Activated CD8-positive, alpha-beta memory T cell treated with anti-CD3 and anti-CD28 coated beads for 4 hours (primary cell): ENCODE measurements at places on chromosomes 3 and 15.

DNA sequence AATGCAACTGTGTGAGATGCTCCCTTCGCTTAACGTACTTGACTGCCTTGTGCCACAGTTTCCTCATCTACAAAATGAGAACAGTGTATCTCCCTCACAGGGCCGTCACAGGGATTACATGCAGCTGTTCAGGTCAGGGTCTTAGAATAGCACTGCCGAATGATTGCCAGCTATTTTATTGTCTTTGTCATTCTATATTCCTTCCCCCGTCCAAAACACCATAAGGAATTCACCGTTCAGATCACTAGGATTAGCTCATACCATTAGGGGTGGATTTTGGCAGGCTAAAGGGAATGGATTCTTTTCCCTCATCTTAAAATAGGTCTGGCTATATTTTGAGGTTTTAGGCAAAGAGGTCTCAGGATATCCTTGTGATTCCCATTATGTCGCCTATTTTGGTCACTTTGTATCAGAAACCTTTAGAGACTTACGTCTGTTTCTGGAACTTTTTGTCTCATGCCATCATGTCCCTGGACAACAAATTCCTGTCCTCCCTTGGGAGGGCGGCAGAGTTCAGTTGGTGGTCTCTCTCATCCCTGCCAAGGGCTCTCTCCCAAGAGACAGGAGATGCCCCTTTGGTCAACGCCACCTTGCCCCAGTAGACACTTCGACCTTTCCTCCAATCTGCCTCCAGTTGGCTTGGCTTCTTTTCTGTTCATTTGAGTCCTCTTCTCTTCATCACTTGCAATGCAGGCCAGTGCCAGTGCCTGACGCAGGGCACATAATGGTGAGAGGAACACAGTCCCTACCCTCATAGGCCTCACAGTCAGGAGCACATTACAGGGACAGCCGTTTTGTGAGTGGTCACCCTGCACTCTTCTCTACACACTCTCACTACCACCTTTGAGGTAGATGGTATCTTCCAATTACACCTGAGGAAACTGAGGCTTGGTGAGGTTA, 171.6 kb upstream of the BHLHE40 start:
- no peak for DNase-seq

DNA sequence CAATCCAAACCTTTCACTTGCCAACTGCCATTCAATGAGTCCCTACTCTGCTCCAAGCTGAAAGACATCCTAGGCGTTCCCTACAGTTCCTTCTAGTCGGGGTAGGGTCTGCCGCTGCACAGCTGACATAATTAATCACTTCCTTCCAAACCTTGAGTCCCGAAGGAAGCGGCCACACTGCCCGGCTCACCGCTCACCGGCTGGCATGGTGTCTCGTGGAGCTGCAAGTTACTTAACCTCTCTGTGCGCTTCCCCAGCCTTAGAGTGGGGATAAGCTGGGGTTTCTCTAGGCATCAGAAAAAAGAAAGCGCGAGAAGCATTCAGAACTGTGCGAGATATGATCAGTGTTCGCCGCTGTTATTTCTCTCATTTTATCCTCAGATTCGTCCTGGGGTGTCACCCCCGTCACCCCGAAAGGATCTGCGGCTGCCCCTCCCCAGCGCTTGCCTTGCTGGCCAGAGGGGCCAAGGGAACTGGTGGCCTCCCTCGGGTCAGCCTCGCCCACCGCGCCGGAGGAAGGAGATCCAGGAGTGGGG, 748 bp downstream of the MRPS25 start:
- no peak for DNase-seq

- DNase-seq = no peak
Observed at GRCh38 chr3:59052803-59053411, 3.1 kb upstream of the CFAP20DC start.

- DNase-seq = no peak
Observed at GRCh38 chr15:63244399-63244798, 33.0 kb upstream of the APH1B start.

- DNase-seq = no peak
Observed at GRCh38 chr3:155007729-155008128, 72.4 kb upstream of the MME start.

- DNase-seq = no peak
Observed at GRCh38 chr3:16606398-16606797, 1.2 kb upstream of the DAZL start.

DNA sequence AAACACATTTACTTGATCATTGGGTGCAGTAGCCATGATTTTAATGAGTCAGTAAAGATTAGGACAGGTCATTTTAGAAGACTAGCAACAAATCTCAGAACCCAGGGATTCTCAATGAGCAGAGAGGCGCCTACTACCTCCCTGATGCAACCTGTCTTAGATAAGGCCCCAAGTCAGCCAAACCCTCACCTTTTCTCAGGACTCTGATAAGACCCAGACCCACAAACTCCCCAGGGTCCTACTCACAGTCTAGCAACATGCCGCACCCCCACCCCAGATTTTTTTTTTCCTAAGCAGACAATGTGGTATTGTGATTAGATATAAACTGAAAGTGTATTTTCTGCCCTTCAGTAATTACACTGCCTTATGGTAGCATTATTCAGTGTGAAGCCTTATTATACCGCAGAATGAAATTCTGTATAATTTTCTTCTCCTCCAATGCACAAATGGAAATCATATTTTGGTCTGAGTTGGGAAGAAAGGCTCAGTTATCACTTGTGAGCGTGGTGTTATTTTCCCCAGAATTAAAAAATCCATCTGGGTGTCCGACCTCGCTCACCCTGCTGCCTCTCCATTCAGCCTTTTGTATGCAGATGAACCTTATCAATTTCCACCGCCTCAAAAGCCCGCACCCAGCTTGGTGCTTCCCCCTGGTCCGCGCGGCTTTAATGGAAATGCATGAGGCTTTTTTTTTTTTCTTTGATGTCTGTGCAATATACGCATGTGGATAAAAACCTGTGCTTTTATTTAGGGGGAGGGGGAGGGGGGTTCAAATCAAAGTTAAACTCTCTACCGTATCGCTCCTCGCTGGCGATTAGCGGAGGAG, 122.0 kb upstream of the SOX14 start:
- no peak for DNase-seq

- no peak for DNase-seq
Observed at GRCh38 chr3:129245141-129245540, 4.3 kb upstream of the COPG1 start.

DNA sequence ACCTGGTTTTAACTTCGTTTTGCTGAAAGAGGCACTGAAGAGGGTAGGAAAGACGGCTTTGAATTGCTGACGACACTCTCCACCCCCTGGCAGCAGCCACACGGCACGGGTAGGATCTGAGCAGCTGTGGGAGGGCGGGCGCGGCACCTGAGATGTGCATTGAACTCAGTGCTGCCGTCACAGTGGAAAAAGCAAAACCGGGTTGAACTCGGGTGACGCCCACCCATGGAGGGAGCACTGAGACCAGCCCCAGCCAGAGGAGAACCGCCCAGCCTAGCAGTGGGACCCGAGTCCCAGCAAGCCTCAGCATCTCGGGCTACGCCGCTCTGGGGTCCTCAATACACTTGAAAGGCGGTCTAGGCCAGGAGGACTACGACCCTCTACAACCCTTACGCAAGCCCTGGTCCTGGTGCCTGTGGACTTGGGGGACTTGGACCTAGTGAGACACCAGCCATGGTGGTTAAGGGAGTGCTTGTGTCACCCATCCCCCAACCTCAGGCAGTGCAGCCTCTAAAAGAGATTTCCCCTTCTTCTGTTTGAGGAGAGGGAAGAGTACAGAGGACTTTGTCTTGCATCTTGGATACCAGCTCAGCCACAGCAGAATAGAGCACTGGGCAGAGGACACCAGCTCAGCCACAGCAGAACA, 50.0 kb upstream of the RPL35A start:
- DNase-seq = no peak

DNA sequence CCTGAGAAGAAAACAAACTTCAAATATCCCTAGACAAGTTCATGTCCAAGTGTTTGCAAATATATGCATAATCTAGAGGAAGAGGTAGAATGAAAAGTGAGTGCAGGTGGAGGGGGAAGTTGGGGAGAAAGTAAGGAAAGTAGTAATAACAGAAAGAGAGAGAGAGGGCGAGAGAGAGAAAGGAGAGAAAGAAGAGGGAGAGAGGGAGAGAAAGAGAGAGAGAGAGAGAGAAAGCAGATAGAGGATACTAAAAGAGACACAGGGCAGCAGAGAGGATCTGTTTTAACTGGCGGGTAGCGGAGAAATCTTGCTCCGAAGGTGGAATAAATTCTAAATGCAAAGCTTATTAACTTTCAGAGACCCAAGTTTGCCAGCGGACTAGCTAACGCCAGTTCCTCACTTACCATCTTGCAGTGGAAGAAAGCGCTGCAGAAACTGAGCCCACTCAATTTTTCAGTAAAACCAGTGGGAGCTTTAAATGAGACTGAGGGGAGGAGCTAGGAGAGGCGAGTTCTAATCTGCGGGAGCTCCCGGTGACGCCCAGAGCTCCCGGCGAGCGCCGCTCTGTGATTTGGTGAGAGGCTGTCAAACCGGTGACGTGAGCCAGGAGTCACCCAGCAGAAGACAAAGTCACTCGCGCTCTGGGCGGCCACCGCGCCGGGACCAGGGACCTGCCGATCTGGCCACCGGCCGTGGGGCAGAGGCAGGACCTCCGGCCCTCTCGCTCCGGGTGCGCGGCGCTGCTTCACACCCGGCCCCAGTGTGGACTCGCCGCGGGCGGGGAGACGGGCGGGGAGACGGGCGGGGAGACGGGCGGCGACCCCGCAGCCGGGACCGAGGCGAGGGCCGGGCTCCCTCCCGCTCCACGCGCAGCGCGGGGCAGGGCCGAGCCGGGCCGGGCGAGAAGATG, at the start of gene GMNC:
TSS of gene GMNC (minus strand) at position 486 of the 910 bp plus-strand sequence. CDS start at position 407, 79 bp downstream.
- DNase-seq = no peak

DNA sequence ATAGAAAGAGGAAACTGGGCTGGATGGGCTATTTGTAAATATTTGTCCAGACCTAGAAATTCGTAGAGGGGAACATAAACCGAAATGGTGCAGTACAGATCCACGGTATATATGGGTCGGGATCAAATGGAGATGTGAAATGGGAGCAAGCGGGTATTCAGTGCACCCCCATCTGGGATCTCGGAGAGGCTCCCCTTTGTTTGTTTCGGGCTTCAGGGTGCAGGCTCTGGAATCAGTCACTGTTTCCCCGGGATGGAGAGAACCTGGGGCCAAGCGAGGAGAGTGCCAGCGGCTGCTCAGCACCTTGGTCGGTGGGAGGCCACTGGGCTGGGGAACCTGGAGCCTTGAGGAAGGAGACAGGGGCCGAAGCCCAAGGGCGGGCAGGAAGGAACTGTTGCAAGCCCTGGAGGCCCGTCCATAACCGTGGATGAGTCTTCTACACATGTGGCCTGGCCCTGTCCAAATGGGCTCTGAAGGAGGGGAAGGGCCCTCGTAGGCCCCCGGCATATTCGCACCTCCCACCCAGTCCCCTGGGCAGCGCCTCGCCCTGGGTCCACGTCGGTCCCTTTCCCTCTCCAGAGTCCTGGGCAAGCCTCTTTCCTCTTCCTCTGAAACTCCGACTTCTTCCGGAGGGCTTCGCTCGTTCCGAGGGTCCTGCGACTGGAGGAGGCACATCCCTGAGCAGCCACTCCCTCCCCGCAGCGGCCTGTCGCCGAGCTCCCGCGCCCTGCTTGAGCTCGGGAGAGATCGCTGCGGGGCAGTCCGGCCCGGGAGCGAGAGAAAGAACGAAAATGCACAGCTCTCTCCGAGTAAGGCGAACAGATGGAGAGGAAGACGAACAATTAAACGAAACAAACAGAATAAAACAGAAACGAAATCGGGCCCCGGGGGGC, 3.0 kb downstream of the ISL2 start:
- DNase-seq = no peak

- DNase-seq = no peak
Observed at GRCh38 chr3:16464511-16465148, 48.9 kb downstream of the RFTN1 start.

DNA sequence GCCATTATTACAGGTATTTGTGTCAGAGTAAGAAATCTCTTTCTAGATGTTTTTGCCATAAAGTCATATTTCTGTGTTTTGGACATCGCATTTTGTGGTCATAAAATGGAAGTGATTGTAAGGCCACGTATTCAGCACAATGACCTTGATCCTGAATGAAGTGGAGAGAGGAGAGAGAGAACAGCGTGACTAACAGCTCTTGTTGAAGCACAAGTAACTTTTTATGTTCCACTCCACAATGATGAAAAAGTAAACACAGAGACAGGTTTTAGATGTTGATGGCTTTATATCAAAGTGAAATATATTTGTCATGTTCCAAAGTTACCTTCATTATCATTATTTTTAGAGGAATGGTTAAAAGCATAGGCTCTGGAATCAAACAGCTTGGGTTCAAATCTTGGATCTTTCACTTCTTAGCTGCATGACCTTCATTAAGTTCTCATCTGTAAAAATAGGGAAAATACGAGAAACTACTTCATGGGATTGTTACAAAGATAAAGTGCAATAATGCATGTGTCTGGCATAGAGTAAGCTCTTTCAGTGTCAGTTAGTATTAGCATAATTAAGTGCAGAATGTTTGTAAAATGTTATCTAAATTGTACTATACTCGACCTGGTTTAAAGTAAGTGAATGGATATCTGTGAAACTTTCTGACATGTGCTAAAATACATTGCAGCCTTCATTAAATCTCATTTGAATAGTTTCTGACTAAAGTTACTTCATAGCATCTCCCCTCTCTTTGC, 341.5 kb upstream of the DNAJC19 start:
- DNase-seq = no peak

DNA sequence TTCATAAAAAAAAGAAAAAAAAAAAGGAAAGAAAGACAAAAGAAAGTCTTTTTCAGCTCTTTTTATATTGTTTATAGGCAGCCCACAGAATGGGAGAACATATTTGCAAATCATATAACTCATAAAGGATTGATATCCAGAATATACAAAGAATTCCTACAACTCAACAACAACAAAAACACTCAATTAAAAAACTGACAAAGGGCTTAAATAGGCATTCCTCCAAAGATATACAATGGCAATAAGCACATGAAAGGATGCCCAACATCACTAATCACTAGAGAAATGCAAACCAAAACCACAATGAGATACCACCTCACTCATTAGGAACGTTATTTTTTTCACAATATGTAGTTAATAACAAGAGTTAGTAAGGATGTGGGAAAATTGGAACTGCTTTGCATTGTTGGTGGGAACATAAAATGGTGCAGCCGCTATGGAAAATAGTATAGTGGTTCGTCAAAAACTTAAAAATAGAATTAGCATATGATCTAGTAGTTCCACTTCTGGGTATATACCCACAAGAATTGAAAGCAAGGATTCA, 54.2 kb upstream of the CMTM8 start:
- no peak for DNase-seq

- DNase-seq = no peak
Observed at GRCh38 chr3:39104961-39105686, 2.3 kb downstream of the GORASP1 start.

GRCh38 chr15:41661518-41662225, 1.5 kb downstream of the MGA start:
- peak; percentile 55 for DNase-seq

DNA sequence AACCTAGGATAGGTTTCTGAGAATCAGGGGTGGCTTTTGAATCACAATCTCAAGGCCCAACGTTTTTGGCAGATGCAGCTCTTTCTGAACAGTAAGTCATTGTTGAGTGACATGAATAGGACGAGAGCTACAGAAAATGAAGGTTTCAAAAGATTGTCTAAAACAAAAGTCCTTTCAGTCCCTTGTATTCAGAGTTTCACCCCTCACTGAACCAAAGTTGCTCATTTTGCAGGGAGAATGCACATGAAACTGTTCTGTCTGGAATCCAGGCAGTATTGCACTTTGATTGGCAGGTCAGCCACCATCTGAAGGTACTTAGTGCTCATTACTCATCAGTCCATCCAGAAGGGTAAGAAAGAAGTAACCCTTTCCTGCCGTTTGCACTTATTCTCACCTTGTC, 24.1 kb upstream of the RASGRP1 start:
- DNase-seq = no peak
